ENCODE measurements at places on chromosomes 1 and 21.
A peak's percentile ranks its signal among the peaks of the same experiment; 100 is the strongest.

DNA sequence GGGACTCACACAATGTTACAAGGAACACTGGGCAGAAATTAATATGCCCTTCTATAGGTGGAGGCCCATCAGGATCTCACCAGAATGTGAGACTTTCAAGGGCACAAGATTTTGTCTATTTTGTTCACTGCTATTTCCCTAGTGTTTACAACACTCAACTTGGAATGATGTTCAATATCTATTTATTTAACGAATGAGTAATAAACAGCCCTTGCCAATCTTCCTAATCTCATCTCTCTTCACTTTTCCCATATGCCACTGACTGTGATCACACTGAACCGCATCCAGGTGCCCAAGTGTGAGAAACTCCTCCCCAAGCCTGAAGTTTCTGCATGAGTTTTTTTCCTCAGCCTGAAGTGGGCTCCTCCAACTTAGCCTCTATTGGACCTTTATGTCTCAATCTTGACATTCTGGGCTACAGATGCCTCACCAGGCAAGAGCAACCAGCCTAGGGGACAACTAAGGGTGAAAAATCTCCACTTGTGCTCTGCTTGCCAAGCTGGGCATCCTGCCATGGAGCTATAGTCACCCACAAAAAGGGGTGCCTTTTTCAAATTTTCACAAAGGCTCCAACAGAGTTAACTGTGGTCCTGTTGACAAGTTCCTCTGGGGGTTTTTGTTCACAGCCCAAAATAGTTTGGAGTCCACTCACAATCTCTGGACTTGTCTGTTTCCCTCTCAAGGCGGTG, 105.6 kb downstream of the PLPP3 start:
- no peak for DNase-seq

- no peak for DNase-seq
These were observed 9.2 kb upstream of the TACSTD2 start for GRCh38 chr1:58586271-58586670.

- no peak for DNase-seq
These were observed 220.8 kb upstream of the NRIP1 start for GRCh38 chr21:15285556-15285955.

DNA sequence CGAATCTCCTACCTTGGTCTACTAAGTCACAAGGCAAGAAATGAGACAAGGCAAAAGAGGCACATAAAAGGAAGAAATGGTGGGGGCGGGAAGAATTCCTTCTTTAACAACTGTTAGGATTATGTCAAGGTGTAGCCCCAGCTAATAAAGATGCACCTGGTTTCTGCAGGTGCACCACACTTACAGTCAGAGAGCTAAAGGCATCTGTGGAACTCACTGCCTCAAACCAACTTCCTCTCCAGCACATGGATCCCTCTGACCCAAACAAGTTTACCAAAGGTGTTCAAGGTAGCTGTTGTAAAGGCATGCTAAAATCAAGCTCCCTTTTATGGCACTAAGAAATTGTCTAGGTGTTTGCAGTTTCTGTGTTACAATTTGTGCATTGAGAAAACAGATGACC, 38.1 kb downstream of the TGFBR3 start:
- DNase-seq: no peak

DNA sequence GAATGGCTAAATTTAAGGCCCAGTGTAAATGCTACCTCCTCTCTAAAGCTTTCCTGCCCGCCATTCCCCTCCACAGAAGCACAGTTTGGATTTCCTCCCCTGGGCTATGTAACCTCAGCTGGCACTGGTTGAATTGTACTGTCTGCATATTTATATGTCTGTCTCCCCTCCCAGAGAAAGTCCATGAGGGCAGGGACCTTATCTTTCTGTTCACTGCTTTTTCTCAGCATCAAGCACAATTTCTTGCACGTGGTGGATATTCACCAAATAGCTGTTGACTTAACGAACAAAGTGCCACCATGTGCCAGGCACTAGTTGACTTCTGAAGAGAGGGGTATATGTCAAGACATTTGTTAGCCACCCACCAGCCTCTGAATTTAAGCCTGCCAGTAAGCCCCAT, 9.5 kb upstream of the PDIK1L start:
- DNase-seq: no peak

- DNase-seq: no peak
These were observed 14.8 kb upstream of the OLIG2 start for GRCh38 chr21:33010931-33011330.

- no peak for DNase-seq
These were observed 134.2 kb downstream of the NCAM2 start for GRCh38 chr21:21132390-21132789.

- DNase-seq: no peak
These were observed 3.9 kb upstream of the KCNA2 start for GRCh38 chr1:110610084-110610483.

DNA sequence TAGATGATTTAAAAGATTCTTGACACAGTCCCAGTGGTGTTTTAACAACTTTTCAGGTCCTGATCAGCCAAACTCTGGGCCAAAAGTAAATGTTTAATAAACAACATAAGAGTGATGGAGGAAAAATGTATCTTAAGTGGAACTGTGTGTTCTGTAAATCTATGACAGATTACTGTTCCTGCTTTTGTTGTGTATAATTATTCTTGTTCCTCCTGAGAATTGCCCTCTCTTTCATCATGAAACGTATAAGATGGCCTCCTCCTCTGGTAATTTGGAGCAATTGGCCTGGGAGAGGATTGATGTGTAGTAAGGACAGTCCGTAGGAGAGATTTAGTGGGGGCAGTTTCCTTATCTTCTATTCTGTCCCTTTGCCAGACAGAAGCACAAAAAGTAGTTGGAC, 34.5 kb downstream of the GALNT2 start:
- DNase-seq: no peak

DNA sequence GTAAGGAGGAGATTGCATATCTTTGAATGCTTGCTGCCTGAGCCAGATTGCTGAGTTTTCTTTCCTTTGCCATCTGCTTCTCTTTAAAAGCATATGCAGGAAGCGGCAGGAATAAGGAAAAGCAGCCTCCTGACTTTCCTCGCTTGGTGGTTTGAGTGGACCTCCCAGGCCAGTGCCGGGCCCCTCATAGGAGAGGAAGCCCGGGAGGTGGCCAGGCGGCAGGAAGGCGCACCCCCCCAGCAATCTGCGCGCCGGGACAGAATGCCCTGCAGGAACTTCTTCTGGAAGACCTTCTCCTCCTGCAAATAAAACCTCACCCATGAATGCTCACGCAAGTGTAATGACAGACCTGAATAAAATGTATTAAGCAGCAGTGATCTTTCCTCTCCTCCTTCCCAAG, 1.5 kb downstream of the CORT start:
- DNase-seq: no peak

DNA sequence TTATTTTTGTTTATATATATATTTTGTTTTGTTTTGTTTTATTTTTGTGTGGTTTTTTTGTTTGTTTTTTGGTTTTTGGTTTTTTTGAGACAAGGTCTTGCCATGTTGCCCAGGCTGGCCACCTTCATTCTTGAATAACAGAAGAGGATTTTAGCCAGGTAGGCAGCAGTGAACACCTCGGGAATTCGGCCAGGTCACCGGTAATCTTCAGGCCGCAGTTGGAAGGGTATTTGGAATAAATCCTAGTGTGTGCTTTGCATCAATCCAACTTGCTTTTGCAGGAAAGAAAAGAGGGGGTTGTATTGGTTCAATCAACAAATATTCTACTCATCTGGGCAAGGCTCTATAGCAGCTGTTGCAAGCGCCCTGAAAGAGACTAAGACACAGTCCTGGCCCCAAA, 53.9 kb downstream of the MT1HL1 start:
- no peak for DNase-seq

DNA sequence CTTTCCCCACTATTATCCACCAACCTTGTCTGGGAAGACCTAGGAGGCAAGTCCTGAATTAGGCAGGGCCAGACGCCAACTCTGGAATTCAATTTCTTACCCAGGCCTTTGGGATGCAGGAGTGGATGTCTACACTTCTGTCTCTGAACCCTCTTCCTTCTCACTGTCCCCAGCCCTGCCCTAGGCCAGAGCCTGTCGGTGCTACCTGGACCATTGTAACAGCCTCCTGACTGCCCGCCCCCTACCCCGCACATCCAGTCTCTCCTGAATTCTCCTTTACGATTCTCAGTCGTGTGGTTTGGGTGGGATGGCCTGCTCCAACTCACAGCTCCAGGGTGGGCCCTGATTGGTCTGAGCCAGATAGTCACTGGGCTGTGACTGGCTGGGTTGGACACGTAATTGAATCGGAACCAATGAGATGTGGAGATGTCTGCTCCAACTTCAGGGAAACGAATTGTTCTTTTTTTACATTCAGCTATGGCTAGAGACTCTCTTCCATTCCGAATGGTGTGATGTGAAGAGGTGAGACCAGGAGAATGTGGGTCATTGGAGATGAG, 304.6 kb downstream of the PTPRU start:
- DNase-seq: no peak

DNA sequence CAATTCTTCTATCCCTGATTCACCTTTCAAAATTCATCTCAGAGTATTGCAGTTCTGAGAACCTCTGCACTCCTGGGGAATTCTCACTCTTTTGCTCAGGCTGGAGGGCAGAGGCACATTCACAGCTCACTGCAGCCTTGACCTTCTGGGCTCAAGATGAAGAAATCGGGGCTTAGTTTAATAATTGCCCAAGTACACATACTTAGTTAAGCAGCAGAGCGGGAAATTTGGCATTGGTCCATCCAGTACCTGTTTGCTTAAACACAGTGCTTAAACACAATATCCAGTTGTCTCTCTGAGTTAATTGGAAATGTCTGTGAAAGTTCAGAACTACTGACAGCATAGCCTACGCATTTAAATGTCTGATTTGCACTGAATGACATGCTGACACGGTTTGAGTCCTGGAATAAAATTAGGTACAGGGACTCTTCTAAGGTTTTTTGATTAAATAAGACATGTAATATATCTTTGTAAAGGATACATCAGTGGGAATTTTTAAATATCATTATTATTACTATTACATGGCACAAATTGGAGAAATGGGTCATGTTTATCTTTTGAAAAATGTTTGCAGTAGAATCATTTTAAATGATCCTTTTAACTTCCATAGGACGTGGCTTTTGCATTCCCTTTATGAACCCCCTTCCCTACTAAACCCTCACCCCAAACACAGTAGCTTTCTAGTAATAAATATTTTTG, 337.4 kb downstream of the SRGAP2C start:
- DNase-seq: no peak

- DNase-seq: no peak
These were observed 3.7 kb downstream of the CAMTA1 start for GRCh38 chr1:6788946-6789345.

GRCh38 chr1:83500987-83501591, 497.8 kb downstream of the TTLL7 start:
- no peak for DNase-seq

GRCh38 chr1:26856604-26857469, 6.1 kb upstream of the SFN start:
- DNase-seq: no peak

GRCh38 chr1:169487133-169487532, 1.4 kb upstream of the SLC19A2 start:
- DNase-seq: no peak

DNA sequence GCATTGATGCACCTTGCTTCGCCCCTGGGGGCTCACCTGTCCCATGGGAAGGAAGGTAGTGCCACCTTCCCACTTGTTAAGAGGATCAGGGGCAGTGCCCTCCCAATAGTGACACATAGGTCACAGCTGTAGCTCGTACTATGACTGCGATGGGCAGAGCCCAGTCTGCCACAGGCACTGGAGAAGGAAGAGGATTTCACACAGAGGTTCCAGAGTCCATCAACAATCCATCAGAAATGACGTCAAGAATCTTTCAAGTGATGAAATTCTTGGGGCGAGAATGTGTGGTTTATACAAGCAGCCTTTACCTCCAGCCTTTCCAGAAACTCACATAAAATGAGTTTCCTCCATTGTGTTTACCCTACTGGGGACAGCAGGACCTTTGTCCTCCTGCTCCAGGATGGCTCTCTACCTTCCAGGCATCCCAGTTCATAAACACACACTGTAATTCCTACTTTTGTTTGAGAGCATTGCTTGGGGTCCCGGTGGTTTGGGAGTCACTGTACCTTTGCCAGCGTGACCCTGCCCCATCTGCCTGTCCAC, 260.6 kb upstream of the VAMP3 start:
- DNase-seq: no peak

- no peak for DNase-seq
These were observed 18.5 kb downstream of the FAM89A start for GRCh38 chr1:231021540-231022031.

- no peak for DNase-seq
These were observed 74.1 kb upstream of the PLA2G4A start for GRCh38 chr1:186754542-186755145.

GRCh38 chr1:183567584-183567983, 22.7 kb downstream of the NCF2 start:
- DNase-seq: no peak

GRCh38 chr1:224565186-224565585, 50.9 kb upstream of the CNIH3 start:
- DNase-seq: no peak

DNA sequence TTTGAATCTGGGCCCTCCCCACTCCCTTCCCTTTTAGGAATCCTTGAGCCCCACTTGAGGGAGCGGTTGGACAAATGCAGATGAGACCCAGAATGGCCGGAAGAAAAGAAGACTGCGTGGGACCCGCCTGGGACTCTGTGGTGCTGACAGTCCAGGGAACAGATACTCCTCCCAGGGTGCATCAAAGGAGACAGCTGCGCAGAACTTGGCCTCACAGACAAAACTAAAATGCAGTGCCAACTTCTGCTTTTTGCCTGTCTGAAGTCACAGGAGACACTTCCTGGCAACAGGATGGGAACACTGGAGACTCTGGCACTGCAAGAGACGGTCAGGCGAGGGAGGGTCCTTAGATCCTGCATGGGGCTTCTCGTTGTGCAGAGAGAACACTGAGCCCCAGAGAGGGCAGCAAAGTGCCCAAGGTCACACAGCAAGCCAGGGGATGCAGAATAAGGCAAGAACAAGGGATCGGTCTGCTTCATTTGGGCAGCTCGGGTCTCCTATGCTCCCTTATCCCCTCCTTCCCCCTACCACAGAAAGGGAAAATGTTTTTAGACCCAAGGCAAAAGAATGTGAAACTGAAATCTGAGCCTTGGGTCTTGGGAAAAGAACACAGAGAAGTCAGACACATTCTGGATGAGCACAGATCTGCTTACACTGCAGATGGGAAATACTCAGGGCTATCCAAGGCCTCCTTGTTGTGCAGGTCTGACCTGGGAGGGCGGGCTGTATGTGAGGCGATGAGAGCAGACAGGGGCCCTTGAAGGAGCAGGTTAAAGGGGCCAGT, 182.4 kb downstream of the TRABD2B start:
- no peak for DNase-seq

DNA sequence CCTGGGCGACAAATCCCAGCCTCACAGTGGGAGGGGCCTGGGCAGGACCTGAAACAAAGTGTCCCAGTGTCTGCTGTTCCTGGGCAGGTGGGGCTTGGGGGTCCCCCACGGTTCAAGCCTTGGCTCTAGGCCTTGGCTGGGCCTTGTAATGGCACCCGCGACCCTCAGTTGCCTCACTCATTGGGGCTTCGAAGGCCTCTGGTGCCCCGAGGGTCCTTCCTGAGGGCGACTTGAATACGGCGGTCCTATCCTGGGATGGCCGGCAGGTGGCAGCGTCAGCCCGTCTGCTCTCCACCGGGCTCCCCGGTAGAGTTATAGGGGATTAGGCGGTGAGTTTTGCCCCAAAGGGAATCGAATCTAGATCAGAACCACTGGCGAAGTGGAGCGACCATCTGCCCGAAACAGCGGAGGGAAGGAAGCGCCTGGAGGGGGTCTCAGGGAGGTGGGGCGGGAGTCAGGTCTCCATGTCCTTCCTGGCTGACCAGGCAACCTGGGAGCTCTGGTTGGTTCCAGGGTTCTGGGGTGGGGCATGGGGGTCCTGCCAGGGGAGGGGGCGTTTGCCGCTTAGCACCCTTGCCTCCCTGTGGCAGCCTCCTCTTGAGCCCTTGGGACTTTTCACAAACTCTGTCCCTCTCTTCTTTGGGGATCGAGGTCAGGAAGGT, 2.1 kb upstream of the PEX10 start:
- DNase-seq: peak; percentile 72
